ENCODE measurements at places on chromosomes 16 and 17.
A peak's percentile ranks its signal among the peaks of the same experiment; 100 is the strongest.

- no peak for DNase-seq
These were observed 21.9 kb downstream of the ST3GAL2 start for GRCh38 chr16:70416748-70417616.

- no peak for DNase-seq
These were observed 104.7 kb downstream of the PITPNC1 start for GRCh38 chr17:67481808-67482207.

- no peak for DNase-seq
These were observed 431 bp downstream of the DYNC1LI2 start for GRCh38 chr16:66751053-66751302.

DNA sequence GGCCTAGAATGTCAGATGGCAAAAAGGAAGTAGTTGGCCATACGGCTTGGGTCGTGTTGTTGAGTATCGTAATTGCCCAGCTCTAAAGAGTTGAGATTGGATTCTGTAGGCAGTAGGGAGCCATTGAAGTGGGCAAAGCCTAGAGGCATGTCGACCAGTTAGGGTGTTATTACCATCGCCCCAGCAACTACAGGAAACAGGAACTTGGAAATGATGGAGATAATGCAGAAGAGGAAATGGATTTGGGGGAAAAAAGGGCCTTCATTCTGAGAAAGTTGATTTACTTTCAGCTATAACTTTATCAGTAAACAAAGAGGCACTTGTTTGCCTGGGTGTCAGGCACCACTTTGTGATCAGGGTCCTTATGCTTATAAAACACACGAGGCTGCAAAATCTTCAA, 52.6 kb downstream of the COX10 start:
- no peak for DNase-seq

- no peak for DNase-seq
These were observed 12.4 kb upstream of the TCAP start for GRCh38 chr17:39652587-39653315.

- DNase-seq = no peak
These were observed 16.3 kb downstream of the SLC47A1 start for GRCh38 chr17:19549746-19550623.

DNA sequence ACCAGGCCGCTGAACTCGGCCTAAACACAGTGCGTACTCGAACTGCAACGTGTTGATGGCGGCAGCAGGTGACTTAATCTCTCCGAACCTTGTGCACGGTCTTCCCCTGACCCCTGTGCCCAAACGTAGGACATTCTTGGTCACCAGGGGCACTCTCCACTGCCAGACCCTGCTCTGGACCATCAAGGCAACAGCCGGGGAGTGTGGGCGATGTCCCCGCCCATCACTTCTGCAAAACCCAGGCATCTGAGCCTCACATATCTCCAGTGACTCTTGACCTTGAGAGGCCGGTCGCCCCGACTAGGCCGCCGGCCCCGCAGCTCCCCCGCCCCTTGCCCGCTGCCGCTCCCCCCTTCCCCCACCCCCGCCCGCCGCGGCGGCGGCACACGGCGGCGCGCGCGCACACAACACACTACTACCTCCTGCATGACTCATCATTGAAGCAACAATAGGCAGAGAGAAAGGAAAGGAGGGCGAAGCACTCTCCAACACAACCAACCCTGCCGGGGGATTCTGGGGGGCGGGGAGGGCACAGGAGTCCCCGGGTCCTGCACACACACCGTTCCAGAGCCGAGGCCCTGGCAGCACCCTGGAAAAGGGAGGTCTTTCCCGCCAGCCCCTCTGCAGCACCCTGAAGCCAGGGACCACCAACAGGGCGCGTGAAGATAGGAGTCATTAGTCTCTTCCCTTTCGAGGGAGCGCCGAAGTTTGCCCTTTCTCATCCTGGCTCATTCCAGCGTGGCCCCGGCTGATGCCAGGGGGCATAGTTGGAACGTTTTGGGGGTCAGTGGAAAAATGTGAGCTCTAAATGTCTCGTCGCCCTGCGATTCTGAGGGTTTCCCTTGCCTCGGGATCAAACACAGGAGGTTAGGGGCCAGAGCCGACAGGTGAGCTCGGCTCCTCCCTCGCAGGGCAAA, 1.9 kb downstream of the MNT start:
- peak; percentile 49 for DNase-seq

- no peak for DNase-seq
These were observed 140.6 kb downstream of the MAP2K6 start for GRCh38 chr17:69555056-69555455.

DNA sequence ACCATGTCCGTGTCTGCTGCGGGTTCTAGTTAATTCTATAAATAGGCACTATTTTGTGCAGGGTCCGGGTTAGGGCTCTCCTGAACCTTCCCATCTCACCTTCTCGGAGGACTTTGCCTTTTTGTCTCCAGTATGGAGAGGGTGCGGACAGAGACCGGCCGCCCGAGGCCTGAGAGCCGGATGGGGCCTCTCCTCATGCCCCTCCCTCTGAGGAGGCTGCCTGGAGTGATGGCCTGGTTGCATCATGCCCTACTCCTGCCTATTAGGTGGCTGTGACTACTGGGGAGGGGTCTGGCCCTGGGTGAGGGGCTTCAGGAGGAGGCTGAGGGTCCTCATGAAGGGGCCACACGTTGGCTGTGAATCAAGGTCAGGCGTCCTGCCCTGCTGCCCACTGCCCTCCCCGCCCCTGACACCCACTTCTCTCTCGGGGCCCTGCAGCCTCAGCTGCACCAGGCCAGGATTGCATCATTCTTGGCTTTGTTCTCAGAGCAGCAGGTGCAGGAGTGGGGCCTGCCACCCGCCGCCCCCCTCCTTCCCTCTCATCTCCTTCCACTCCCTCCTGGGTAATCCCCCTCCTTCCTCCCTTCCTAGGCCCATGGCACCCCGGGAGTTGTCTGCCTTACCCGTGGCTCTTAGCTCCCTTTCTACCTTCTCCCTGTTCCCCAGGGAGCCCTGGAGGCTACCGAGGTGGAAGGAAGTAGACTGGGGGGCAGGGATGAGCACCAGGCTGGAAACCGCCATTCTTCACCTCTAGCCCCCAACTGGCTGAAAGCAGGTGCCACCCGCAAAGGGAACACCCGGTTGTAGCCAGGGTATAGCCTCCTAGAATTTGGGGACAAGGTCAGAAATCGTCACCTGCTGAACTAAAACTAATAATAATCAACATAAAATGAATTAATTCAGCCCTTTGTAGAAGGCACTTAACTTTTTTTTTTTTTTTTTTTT, 12.7 kb upstream of the ARHGAP23 start:
- DNase-seq = no peak

DNA sequence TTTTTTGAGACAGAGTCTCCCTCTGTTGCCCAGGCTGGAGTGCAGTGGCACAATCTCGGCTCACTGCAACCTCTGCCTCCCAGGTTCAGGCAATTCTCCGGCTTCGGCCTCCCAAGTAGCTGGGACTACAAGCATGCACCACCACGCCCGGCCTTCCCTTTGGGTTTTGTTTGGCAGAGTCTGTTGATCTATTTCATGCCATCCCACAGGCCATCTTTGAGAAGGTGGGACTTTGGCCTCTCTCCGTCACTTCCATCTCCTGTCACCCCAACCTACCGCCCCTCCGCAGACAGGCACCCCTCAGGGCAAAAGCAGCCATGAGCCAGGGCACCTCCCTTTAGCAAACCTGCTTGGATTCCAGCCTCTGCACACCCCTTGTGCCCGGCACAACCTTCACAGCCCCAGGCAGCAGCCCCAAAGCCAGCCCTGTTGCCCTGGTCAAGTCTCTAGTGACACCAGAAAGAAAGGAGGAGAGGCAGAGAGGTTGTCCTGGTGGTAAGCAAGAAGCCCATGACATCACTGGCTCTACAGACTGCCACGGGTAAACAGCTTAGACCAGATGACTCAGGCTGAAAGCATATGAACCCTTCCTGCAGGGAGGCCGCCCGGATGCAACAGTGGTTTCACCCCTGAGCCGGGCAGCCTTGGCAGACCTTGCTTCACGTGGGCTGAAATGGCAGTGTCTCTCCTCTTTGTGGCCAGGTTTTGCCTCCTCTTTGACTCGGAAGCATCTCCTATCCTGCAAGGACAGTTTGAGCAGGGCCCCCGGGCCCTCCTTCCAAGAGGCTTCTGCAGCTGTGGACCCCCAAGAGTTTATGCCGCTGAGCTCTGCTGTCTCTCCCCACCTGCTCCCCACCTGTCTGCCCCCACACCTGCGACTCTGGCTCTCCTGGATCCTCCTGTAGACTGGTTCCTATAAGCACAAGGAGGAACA, 8.1 kb upstream of the TIMP2 start:
- peak; percentile 29 for DNase-seq

DNA sequence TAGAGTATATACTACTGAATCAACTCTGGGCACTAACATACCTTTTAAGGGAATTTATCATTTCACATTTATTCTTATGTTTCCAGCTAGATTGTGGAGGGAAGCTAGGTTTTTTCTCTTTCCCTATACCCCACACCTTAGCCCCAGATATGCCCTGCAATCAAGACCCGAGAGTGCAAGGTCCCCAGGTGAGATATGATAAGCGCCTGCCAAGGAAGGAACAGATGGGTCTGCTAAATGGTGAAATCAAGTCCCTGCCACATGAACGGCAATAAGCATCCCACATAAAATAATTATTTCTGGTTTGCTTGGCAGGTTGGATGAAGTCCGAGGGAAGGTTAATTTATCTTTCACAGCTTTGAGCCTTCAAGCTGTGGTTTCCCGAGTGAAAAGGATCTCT, 195.5 kb downstream of the TOX3 start:
- no peak for DNase-seq

DNA sequence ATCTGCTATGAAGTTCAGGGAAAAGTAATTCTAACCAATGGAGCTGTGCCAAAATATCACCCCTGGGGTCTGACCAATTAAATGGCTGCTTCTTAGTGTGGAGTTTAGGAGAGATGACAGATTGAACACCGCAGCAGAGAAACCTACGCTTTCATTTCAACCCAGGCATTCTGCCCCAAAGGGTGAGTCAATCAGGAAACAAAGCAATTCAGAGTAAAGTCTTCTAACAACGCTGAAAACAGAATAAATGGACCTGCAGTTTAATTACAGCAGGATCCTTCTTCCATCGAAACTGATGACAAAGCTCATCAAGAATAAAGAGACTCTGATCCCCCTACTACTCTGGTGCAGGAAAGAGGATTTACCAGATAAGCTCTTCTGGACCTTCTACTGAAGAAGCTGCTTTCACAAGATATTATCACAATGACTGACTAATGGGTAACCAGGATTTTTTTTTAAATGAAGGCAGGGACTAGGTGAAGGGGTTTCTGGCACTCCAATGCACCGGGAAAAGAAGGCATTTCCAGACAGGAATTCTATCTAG, 16.7 kb downstream of the RFFL start:
- peak; percentile 46 for DNase-seq

DNA sequence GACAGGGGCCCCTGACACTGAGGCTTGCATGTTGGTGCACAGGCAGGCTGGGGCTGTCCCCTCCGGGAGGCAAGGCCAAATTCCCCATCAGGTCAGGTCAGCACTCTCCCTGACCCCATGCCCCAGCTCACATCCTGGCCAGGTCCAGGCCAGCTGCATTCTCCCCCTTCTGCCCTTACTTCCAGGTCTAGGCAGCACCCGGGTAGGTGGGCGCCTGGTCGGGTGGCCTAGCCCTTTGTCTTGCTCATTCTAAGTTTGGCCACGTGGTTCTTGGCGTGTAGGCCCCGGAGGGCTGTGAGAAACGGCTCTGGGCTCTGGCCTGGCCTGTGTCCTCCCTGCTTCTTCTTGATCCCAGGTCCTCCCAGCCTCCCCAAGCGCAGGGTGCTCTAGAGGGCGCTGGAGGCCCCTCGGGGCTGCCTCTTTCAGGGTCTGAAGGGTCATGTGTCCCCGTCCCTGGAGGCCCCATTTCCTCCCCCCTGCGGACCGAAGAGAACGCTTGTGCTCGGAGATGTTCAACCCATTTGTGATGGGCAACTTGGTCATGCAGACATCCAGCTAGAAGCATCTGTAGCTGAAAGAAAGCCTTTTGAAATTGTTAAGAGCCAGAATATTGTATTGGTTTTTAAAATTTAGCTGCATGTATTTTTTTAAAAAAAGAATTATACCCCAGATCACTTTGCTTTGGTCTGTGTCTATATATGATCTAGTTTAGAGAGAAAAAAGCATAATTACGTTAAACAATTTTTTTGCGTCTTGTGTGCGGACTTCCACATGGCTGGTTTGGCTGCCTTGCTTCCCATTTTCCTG, 6.7 kb downstream of the BAHCC1 start:
- DNase-seq = no peak

DNA sequence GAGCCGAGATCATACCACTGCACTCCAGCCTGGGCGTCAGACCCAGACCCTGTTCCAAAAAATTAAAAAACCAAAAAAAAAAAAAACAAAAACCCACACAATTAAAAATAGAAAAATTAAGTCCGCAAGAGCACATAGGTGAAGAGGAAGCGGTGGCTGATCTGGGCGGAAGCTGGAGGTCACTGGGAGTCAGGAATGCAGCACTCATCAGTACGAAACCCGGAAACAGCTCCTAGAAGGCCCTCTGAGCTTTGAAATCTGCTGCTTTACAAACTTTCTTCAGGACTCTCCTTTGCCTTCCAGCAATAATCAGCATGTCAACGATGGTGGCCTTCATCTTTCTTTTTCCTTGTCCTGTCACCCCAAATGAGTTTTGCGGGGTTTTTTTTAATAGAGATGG, 29.5 kb downstream of the TRAP1 start:
- no peak for DNase-seq

- peak; percentile 29 for DNase-seq
These were observed 19.1 kb downstream of the TRARG1 start for GRCh38 chr17:1298606-1299005.

GRCh38 chr17:28226563-28227315, 92.3 kb upstream of the TMEM97 start:
- DNase-seq = no peak

GRCh38 chr17:82926081-82926480, 86.3 kb upstream of the ZNF750 start:
- no peak for DNase-seq

- no peak for DNase-seq
These were observed 59.0 kb downstream of the TANGO6 start for GRCh38 chr16:68902003-68902968.

DNA sequence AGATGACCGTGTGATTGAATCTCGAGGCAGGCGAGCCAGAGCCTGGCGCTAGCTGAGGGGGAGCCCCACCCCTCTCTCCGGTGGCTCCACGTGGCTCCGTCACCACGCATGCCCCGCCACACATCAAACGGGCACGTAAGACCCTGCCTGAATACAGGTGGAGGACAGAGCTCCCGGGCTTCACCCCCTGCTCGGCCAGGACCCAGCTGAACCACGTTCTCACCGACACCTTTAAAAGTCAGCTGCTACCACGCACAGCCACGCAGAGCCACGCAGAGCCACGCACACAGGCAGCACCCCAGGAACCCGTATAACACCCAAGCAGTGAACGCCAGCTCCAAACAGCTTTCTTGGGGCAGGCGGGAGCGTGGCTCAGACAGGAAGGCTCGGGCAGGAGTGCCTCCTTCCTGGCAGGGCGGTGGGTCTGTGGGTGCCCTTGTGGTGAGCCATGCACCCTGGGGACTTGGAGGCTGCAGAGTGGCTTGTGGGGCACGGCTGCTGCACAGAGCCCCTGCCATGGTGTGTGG, 4.4 kb downstream of the TMEM204 start:
- no peak for DNase-seq

DNA sequence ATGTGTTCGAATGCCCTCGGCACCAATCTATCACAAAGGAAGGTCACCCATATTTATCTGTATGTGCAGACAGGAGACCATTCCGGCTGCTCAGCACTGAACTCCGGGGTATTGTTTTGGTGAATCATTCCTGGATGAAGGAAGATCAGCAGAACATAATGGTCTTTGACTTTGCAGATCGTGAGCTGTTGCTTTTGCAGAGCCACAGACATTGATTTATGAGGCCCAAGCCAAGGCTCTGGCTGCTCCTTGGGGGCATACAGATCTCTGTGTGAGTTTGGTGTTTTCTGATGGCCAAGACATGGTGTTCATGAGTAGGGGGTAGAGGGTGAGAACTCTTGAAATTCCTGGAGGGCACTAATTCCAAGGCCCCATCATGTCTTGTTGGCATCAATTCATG, 458.8 kb upstream of the HSBP1 start:
- no peak for DNase-seq
